ENCODE measurements at places on chromosomes 6 and 20.
A peak's percentile ranks its signal among the peaks of the same experiment; 100 is the strongest.

- DNase-seq: no peak
Observed at GRCh38 chr6:15081447-15081846, 164.4 kb upstream of the JARID2 start.

DNA sequence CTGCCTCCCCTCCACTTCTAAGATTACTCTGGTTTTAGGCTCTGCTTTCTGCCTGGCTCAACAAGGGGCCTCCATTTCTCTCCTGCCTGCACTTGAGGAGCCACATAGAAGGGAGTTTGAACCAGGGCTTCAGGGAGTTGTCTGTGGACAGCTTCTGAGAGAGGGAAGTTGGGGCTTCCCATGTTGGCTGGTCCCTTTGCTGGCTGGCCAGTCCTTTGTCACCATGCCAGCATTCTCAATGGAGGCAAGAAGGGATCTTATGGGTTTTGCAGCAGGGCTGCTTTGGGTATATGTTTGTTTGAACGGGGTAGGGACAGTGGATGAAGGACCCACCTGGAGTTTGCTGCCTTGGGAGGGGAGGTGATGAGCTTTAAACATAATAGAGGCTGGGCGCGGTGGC lies 124.9 kb downstream of the CARMIL1 start:
- DNase-seq: no peak

DNA sequence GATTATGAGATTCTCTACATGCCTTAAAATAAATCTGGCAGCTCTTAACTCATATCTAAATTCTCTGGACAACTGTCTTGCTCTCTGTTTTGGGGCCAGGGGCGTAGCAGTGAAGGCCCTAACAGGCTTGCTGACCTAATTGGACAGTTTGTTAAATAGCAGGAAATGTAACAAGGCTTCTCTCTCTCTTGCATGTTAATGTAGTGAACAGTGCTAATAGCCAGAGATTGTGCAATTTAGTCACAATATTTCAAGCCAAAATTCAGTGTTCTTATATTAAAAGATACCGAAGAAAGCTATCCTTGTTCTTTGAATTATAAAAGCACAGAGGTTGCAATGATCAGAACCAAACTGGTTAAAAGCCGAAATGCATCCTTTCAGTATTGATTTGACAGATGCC lies 3.0 kb downstream of the PPP1R3D start:
- DNase-seq: no peak

DNA sequence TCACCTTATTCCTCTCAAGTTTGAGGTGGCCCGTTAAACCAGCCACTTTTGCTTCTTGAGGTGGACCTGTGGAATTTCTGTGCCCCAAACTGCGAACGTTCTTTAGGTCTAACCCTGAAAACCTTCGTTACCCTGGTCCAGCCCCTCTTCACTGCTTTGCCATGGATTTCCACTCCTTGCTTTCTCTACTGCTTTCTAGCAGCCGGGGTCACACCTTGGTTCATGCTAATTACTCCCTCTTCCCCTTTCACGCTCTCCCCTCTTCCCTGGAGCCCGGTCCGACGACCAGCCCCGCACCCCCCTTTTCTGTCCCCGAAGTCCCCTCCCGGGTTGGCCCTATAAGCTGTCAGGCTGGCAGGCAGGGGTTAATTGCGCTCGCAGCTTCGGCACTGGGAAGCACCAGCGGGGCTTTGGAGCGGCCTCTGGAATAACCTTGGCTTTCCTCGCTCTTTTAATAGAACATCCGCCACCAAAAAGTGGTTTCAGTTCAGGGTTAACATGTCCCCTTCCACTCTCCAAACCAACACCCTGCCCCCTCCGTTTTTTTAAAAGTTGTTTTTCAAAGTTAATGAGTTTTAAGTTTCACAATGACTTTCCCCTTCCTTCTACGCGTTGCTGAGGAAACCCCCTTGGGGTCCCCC lies 1.4 kb upstream of the HIVEP1 start:
- DNase-seq: peak; percentile 76

GRCh38 chr20:10595266-10595665 lies 78.5 kb downstream of the JAG1 start:
- DNase-seq: no peak

DNA sequence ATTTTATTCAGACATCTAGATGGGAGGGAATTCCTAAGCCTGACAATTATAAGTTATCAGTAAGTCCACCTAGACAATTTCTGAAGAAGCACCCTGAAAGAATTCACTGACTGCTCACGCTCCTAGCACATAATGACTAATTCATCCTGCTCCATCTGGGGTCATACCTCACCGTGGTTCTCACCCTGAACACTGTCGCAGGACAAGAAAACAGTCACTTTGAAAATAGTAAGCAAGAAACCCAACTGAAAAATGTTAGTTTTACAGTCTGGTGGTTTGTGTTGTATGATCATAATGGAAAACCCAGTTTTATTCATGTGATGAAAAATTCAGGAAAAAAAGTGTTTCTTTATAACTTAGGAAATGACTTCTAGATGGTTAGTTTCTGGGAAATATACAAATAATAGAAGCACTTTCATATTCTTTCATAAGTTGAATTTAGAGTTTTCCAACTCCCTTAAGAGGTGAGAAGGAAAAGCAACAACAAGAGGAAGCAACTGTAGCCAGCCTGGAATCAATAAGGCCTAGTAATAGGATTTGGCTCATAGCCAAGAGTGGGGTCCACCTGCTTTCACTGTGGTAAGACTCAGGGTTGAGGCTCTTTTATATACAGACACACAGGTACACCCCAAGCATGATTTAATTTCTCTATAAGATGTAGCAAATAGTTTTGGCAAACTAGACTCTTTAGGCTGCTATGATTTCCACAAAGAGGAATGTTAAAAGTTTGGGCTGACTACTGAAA lies 94.1 kb downstream of the HIVEP2 start:
- DNase-seq: no peak

GRCh38 chr6:33781131-33781975 lies 7.6 kb downstream of the LEMD2 start:
- no peak for DNase-seq

GRCh38 chr6:20589266-20589665 lies 55.0 kb downstream of the CDKAL1 start:
- no peak for DNase-seq

GRCh38 chr20:11120431-11120830 lies 446.6 kb upstream of the JAG1 start:
- no peak for DNase-seq

DNA sequence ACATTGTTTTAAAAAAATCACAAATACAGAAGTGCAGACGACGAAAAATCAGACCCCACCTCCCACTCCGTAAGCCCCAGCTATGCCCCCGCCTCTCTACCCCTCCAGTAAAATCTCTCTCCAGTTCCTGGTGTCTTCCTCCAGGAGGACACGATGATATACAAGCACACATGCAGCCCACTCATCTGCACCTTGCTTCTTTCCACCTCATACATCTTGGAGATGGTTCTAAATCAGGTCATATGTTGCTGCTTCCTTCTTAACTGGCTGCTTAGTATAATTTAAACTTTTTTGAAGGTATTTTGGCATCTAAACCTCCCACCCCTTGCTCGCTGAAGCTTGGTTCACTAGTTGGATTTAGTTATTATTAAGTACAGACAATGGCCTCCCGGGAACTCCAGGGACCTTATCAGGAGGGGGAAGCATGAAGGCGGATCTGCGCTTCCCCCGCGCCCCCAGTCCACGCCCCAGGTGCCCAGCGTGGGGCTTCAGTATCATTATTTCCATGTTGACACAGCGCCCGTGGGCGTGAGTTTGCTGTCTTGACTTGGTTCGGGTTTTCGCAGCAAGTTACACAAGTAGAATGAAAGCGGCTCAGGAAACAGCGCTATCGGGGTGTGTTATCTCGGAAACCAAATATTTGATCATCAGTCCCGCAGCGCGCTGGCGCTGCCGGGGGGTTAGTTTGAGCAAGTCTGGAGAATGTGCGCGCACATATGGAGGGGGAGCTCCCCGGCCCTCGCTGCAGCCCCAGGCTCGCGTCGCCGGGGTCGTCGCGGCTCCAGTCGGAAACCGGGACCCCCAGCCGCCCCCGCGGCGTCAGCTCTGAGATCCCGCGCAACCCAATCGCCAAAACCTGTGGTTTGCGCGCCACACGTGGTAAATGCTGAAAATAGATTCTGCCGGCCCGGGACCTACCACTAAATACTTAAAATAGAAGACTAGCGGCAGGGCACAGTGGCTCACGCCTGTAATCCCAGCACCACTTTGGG lies 2.3 kb downstream of the BMP7 start:
- DNase-seq: no peak

GRCh38 chr6:89146718-89147700 lies 1.2 kb downstream of the PM20D2 start:
- no peak for DNase-seq

GRCh38 chr6:109303164-109303563 lies 79.1 kb downstream of the CD164 start:
- no peak for DNase-seq

DNA sequence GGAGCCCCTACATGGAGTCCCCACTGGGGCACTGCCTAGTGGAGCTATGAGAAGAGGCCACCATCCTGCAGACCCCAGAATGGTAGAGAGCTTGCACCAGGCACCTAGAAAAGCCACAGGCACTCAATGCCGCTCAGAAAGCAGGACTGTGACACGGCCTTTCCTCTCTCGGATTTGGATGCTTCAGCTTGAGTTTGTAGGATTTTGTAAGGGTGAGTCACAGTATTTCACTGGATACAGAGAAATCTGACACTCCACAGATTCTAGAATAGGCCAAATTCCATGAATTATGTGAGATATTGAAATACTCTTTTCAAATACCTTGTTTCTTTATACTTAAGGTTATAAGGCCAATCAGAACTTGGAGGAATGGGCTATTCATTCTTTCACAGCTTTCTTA lies 424.5 kb downstream of the HTR1B start:
- no peak for DNase-seq

DNA sequence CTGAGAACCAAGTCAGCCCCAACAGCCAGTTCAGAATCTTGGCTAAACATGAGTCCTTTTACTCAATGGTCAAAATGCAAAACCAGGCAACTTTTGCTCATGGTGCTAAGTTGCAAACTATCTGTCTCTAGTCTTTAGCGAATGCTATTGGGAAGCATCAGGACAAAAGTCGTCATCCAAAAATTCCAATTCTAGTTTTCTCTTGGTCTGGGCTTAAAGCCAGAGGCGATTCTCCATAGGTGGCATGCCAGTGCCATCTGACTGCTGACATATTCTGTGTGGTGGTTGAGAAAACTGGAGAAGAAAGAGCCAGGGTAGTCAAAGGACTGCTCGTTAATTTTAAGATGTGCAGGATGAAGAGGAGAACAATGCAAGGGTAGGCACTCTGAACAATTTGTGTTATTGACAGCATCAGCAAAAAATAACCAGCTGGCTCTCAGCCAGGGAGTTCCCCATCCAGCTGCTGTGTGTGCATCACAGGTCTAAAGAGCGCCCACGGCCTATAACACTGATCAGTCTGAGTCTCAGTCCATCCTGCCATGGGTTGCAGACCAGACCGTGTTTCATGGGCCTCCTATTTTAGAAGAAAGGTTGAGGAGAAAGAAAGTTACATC lies 313.6 kb downstream of the ALDH8A1 start:
- DNase-seq: no peak

DNA sequence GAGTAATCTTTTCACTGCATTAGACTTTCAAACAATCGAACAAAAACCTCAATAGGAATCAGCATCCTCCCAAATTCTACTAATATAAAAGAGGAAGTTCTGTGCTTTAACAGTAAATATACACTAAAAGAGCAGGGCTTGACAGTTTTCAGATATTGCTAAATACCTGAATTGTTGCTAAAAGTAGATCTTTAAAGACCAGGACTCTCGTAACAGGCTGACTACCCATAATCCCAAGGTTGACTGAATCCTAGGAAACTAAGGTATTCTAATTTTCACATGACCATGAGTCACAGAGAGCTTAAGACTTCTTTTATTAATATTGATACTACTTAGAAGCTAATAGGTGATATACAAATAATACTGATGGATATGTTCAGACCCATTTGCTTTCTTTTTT lies 10.1 kb downstream of the CD164 start:
- no peak for DNase-seq

DNA sequence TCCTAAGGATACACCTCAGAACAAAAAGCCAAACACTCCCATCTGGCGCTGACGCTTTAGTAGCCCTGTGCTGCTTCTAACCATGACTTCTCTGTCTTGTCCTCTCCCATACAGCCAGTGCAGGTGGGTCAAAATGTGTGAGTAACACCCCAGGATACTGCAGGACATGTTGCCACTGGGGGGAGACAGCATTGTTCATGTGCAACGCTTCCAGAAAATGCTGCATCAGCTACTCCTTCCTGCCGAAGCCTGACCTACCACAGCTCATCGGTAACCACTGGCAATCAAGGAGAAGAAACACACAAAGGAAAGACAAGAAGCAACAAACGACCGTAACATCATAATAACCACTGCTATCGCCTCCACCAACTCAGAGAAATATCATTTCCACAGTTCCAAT lies 1.4 kb downstream of the DEFB132 start:
- DNase-seq: no peak

GRCh38 chr6:38033442-38033982 lies 214.0 kb downstream of the ZFAND3 start:
- DNase-seq: no peak

DNA sequence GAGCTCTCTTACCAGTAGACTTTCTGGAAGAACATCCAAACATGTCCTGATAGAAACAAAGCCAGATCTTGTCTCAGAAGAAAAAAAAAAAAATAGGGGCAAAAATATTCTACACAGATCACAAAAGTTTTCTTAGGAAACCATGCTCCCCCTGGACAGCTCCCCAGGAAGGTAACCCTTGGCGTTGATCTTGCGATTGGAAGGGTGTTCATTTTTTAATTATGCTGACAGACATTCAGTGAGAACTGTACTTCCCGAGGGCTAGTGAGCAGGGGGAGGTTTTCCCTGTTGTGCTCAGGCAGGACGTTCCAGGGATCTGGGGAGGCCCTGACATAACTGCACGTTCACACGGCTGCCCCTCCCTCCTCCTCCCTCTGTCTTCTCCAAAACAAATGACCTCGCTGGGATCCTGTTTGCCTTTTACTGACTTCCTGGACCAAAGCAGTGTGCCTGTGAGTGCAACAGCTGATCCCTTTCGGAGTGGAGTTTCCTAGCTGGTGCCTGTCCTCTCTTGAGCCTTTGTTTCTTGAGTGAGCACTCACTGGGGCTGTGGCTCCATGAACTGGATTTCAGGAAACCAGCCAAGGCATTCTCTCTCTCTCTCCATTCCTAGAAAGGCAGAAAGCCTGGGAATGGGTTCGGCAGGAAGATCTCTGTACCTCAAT lies 46.7 kb downstream of the MARCKS start:
- peak; percentile 46 for DNase-seq

DNA sequence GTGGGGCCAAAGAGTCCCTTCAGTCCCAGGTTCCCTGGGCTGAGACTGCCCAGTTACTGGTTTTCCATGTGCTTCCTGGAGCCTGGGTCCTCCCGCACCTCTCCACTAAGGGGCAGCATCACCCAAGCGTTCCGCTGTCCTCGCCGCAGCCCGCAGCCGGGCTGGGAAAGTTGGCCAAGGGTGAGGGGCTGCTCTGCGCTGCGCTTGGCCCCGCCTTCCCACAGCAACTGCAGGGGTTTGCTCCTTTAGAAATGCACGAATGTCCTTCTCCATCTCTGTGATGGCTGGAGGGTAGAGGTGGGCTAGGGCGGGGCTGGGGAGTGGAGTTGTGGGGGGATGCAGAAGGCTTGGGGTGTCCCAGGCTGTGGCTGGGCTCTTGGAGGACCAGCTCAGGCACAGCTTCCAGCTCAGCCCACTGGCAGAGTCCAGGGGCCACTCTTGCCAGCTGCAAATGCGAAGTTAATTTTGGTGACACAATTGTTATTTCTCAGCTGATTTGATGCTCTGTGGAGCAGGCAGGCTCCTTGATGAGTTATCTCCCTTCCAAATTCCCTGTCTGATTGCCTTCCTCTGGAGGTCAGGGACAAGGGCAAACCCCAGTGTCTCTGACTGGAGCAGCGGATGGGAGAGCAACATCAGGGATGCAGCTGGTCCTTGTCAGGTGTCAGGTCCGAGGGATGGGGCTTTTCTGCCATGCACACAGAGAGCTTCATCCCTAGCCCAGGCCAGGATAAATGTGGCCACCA lies 63.2 kb downstream of the NOL4L start:
- DNase-seq: peak; percentile 69
